ENCODE measurements at places on chromosomes 3 and 15.

DNA sequence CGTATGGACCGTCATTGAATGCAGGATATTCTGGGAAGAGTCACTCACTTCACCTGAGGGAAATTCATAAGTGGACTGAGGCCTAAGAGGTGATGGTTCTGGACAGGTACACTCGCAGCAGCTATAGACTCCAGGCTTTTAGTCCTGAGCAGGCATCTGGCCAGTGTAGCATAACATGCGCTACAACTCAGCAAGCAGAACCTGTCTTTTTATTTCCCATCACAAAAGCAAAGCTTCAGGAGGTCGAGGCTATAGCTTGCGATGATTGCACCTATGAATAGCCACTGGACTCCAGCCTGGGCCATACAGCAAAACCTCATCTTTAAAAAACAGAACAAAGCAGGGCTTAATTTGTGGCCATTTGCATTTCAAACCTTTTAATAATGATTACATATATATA lies 185.8 kb downstream of the KCNH8 start:
- DNase-seq, result no peak

DNA sequence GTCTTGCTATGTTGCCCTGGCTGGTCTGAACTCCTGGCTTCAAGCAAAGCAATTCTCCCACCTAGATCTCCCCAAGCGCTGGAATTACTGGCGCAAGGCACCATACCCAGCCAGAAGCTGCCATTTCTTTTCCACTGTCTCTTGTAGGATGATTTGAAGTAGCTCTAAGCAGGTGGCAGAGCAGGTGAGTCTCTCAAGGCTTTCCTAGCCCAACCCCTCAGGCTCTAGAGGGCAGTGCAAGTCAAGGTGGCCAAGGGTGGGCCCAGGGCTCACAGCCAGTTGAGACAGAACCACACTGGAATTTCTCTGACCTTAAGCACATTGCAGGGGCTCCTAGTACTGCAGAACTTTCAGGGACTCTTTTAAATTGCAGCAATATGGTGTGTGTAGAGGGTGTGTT lies 15.6 kb upstream of the DAG1 start:
- no peak for DNase-seq

- no peak for DNase-seq
Measured at GRCh38 chr3:40465456-40465855, 8.3 kb downstream of the RPL14 start.

- no peak for DNase-seq
Measured at GRCh38 chr3:181701096-181701495, 10.6 kb upstream of the SOX2 start.

DNA sequence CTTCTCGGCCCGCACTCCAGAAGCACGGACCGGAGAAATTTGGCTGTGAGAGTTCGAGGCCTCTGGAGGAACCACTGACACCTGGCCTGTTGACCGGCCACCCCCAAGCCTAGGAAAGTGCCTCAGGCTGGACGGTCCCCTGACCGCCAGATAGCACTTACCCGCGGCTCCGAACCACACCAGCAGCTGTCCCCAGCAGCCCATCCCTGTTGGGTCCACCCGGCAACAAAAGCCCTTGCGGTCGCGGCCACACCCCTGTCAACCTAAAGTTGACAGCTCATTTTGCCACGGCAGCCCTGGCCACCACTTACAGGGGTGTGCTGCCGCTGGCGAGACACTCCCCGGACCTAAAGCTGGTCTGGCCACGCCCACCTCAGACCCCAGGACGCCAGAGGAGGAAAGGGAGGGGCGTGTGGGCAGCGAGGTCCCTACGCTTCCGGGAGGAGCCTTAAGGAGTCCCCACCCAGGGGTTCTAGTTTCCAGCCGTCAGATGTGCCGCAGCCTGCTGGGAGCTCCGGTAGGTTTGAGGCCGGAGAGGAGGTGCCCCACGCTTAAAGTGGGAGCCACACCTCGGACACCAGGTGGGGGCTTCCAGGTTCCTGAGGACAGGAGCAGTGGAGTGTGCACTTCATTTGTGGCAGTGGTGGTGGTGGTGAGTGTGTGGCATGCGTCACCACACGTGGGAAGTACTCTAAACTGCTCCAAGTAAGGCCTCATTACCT lies at the start of gene LTK:
LTK (minus strand) TSS at position 322 of the 722 bp plus-strand sequence; CDS start at position 204, 118 bp downstream.
- DNase-seq, result no peak

DNA sequence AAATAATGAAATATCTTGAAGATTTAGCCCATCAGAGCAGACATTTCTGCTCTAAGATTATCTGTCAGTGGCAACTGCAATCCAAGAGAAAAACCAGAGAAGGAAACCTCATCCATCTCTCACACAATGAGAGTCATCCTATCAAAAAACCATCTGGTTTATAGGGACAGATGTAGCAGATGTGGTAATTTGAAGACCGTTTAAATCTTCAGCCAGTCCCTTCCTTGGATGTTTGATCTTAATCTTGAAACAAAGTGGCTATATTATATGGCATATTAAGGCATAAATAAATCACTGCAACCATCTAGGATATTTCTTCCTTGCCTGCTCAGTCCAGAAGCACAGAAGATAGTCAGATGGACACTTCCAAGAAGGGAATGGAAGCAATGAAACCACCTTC lies 305.3 kb downstream of the MAGI1 start:
- no peak for DNase-seq

- DNase-seq, result no peak
Measured at GRCh38 chr3:177811112-177811511, 613.8 kb upstream of the TBL1XR1 start.

- no peak for DNase-seq
Measured at GRCh38 chr3:131218196-131218595, 163.4 kb upstream of the NUDT16 start.

GRCh38 chr3:104437131-104437750 lies 929.5 kb upstream of the ALCAM start:
- DNase-seq, result no peak

GRCh38 chr3:183490653-183491052 lies 62.2 kb upstream of the MCF2L2 start:
- DNase-seq, result peak; percentile 63

GRCh38 chr15:41969851-41970431 lies 2.4 kb downstream of the EHD4 start:
- no peak for DNase-seq

DNA sequence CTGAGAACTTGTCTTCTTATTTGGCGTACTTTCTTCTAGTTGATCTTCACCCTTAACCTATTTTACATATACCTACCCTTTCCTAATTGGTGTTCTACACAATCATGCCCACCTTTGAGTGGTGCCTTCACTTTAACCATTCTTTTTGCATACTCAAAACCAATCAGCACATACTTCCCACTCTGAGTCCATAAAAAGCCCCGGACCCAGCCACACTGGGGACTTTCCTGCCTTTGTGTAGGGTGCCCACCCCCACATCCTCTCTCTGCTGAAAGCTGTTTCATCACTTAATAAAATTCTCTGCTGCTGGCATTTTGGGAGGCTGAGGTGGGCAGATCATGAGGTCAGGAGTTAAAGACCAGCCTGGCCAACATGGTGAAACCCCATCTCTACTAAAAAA lies 15.9 kb upstream of the CHST2 start:
- DNase-seq, result no peak

GRCh38 chr3:52019352-52020080 lies 23.8 kb upstream of the RPL29 start:
- DNase-seq, result no peak

- peak; percentile 97 for DNase-seq
Measured at GRCh38 chr15:64460206-64460723, at the start of gene ZNF609. Gene ZNF609 (plus strand): TSS chr15:64460578. CDS start chr15:64499420, 38,842 bp downstream.

GRCh38 chr3:46447228-46447985 lies 17.3 kb downstream of the LTF start:
- DNase-seq, result no peak

GRCh38 chr15:22839046-22839695 lies 705 bp downstream of the NIPA2 start:
- no peak for DNase-seq

DNA sequence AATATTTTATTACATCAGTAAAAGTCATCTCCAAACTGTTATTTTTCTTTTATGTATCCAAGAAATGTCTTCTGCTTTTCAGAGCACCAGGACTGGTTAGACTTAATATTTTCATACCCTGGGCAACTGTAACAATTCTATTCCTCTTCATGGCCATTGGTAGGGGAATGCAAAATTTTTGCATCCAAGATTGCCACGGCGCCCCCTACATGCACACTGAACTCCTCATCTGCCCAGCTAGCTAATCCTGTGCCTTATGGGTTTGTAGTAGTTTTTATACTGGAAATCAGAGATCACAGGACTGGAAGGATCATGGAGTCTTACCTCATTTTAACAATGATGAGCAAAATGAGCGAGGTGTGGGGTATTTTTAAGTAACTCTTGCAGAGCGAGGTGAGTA lies 74.2 kb downstream of the CRTC3 start:
- DNase-seq, result no peak

GRCh38 chr3:40713306-40713705 lies 188.5 kb downstream of the ZNF621 start:
- DNase-seq, result no peak

DNA sequence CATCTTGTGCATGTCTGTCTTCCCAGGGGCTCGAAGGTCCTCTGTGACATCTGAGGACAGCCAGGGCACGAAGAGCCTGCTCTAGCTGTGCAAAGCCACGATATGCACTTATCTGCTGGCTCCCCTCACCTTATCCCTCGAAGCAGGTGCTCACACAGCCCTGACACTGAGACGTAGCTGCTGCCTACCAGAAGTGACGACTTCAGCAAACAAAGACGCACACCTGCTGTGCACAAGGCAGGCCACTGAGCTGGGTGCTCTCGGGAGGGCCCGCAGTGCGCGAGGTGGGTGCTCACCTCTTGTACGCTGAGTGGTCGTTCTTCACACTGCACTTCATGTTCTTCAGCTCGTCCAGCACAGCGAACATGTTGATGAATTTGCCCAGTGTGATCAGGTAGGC lies 37.3 kb downstream of the CYFIP1 start:
- DNase-seq, result no peak

GRCh38 chr15:65285291-65286068 lies 1.2 kb downstream of the PARP16 start:
- no peak for DNase-seq

DNA sequence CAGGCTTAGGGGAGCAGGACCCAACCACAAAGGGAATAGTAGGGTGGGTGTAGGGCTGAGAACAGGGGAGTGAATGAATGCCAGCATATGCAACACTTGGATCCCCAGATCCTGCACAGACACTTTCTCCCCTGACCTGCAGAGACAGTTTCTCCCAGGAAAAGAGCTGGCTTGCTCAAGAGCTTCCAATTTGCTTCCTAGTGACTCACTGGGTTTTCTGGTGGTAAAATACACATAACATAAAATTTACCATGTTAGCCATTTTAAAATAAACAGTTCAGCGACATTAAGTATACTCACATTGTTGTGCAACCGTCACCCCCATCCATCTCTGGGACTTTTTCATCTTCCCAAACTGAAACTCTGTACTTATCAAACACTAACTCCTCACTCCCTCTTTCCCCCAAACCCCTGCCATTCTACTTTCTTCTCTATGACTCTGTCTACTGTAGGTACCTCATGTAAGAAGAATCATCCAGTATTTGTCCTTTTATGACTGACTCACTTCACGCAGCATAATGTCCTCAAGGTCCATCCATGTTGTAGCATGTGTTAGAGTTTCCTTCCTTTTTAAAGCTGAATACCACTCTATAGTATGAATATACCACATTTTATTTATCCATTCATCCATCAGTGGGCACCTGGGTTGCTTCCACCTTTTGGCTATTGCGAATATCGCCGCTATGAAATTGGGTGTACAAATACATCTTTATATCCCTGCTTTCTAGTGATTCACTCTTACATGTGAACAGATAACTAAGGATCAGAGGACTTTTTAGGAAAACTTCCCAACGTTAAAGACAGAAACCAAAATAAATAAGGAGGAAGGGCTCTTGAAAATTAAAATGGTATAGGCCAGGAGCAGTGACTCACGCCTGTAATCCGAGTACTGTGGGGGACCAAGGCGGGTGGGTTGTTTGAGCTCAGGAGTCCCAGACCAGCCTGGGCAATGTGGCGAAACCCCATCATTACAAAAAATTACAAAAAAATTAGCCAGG lies 95.6 kb upstream of the TJP1 start:
- no peak for DNase-seq

DNA sequence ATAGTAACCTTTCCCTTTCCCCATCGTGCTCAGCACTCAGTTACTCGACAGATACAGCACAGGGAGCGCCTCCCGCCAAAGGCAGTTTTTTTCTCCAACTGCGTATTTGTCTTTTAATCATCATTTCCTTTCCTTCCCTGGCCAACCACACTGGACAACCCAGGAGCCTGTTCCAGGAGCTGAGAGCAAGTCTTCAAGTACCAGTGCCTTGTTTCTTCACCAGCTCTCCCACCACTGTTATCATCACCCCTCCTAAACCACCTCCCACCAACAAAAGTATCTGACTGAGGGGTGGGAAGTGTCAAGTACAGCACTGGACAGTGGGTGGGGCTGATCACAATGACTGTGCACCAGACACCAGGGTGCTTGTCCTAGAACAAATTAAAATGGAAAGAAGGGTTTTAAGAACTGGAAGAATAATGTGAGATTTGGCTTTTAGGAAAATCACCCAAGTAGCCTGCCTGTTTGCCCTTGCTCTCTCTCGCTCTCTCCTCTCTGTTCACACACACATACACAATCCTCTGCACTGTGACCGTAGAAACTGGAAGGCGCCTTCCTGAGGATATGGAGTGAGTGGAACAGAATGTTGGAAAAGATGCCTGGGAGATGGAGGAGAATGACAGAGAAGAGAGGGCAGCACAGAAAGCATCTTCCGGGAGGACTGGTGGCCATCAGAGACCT lies 126.3 kb downstream of the TNIK start:
- DNase-seq, result no peak

DNA sequence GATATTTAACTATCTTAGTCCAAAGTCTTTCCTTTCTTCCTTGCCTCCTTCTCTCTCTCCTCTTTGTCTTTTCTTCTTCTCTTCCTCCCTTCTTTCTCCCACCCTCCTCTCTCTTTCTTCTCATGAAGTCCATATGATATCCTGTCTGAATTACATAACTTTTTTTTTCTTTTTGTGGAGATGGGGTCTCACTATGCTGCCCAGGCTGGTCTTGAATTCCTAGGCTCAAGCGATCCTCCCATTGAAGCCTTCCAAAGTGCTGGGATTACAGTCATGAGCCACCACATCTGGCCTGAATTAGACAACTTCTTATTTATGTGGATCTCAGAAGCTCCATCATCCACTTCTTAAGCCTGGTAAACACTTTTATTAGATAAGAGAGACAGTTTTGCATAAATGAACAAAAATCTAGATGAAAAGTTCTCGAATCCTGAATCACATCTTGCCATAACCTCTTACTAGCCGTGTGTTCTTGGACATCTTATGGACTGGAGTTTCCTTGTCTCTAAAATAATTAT lies 206.5 kb downstream of the LPP start:
- DNase-seq, result no peak

- DNase-seq, result no peak
Measured at GRCh38 chr3:189683546-189684255, 52.5 kb downstream of the TP63 start.

DNA sequence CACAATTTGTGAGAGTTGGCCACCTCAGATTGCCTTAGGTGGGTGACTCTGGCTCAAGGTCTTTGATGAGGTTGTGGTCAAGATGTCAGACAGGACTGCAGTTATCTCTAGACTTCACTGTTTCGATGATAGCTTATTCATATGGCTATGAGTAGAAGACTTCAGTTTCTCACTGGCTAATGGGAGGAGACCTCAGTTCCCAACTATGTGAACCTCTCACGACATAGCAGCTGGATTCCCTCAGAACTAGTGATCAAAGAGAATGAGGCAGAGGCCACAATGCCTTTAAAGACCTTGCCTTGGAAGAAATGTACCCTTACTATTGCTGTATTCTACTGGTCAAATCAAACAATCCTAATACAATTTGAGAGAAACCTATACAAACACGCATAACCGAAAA lies 607.5 kb upstream of the ROBO2 start:
- no peak for DNase-seq

Measured in iPS DF 6.9 (cell line).